ENCODE measurements at places on chromosomes 11 and 22. TPM values are rescaled to one million over a fixed set of nuclear protein-coding genes. Genes with fewer than 3 reads are reported as not detected.

DNA sequence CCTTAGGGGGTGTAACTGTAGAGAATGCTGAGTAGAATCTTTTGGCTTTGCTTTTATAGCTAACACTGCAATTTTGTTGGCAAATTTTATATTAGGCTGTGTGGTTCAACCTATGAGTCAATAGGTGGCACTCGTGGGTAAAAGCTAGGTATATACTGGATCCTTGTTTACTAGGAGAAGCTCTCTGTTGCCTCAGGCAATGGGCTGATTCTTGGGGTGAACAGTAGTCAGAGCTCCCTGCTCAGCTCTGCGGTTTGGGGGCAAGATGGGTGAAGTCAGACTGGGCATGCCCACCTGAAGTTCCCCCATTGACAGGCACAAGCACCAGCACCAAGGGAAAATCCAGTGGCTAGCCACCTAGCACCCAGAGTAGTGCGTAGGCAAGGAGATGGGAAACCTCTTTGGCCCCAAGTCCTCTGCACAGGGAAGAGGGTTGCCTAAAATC, 238.7 kb downstream of the FAM181B start:
- DNase-seq, result no peak

The NCAM1 gene
- 16.5 TPM for total RNA-seq

GRCh38 chr11:29008481-29008880, 900.3 kb downstream of the METTL15 start:
- no peak for DNase-seq

DNA sequence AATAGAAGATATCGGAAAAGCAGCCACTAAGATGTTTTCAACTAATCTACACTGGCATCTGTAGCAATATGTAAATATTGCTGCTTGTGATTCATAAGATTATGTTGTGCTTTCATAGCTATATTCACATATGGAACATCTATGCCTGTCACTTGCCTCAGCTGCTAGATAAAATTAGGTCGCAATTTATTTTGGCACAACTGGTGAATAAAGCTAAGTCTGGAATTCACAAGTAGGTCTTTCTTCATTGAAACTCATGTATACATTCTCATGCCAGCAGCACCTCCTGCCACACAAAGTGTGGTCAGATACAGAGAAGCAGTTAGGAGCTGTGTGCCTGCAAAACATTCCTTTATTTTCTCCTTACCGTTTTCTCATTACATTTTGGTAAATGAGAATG, 543.3 kb upstream of the CHORDC1 start:
- no peak for DNase-seq

DNA sequence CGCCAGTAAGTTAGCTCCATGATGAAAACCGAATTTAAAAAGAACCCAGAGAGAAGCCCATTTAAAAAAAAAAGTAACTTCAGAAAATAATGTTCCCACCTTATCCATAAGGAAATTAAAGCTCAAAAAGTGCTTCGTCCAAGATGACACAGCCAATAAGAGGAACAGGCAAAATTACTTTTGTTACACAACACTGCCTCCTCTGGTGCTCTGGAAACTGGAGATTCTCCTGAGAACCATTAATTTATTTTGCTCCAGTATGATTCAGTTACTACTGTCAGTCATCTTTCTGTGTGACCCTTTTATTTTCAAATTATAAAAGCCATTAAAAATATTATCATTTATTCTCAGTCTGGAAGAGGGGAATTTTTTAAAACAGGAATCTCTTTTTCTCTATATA, 2.0 kb downstream of the IFT27 start:
- DNase-seq, result no peak

The GLB1L2 gene
- 14.8 TPM for total RNA-seq

DNA sequence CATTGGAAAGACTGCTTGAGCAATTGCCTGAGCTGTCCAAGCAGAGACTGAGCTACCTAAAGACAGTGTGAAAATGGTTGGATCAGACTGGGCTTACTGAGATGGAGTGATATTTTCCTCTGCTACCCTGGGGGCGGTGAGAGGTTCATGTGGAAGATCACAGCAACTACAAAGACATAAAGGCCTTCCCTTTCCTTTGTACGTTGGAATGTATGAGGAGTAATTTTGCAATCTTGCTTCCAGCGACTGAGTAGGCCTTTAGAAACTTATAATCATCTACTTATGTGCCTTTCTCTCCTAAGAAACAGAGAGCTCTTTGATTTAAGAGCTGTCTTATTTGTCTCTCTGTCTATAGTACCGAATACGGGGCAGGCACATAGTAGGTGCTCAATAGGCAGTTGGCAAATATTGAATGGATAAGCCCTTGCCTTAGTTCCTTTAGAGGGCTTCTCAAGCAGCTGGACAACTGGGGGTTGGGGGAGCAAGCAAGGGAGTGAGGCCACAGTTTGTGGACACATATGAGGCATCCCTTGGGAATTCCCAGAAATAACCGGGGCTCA, 2.4 kb upstream of the HEPACAM start:
- DNase-seq, result no peak

GRCh38 chr11:46363455-46364005, 16.3 kb downstream of the DGKZ start:
- DNase-seq, result peak; percentile 45

The OR51T1 gene
- not detected for total RNA-seq

GRCh38 chr11:12973528-12974181, 35.5 kb upstream of the RASSF10 start:
- no peak for DNase-seq

DNA sequence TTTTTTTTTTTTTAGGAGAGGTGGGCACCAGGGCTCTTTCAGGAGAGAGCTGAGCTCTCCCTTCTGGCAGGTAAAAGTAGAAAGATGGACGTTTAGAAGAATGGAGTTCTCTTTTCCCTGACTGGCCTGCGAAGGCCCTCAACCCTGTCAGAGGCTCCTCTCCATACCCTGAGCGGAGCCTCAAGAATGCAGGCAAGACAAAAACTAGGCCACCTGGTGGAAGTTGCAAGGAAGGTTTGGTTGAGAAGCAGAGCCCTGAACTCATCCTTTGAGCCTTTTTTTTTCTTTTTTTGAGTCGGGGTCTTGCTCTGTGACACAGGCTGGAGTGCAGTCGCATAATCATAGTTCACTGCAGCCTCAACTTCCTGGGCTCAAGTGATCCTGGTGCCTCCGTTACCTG, 1.4 kb downstream of the OTOG start:
- DNase-seq, result no peak

DNA sequence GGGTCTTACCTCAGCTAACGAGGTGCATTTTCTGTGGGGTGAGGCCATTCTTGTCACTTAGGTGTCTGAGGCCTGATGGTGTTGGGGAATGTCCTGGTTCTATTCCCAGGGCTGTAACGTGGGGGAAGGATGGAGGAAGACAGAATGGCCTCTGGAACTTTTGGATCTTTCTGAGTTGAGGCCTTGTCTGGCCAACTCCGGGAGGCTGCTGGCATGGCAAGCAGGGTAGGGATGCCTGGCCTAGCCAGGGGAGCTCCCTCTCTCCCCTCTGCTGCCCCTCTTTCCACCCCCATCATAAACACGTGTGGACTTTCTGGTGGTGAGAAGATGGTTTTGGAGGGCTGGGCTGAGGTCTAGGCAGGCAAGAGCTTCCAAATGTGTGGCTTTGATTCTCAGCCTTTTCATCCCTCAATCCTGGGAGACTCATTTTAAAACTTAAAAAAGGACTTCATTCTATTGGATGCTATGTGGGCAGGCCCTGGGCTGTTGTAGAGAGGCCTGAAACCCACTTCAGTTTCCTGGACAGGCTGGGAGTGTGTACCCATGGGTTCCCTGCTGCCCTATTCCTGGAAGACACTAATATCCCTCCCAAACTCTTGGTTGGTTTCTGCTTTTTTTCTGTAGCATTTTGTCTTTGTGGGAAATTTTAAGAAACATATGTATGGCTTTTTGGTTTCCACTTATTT, 30.9 kb downstream of the ZBTB16 start:
- no peak for DNase-seq

DNA sequence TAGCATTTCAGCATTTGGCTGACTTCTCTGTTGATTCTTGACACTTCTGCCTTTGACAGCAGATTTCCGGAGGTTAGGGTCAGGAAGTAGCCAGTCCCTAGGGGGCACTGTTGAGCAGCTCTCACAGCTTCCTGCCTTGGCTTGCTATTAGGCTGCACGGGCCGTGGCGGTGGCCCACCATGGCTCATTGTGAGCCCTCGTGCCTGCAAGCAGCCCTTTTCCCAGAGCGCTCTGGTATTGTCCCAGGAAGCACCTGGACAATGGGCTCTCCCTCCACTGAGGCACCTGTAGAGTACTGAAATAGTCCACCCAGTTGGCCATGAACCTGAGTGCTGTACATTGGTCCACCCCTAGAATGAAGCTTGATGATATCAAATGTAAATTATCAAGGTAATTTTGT, 100.2 kb upstream of the GAL start:
- DNase-seq, result no peak

Measured in kidney epithelial cell (primary cell).